ENCODE measurements at places on chromosomes 6 and 20. TPM values are rescaled to one million over a fixed set of nuclear protein-coding genes. Genes with fewer than 3 reads are reported as not detected.

NRN1 gene
- polyA plus RNA-seq, result 22.7 TPM

QKI gene
- polyA plus RNA-seq, result 72.2 TPM

PLTP gene
- 221 TPM for polyA plus RNA-seq

GPR6 gene
- polyA plus RNA-seq, result not detected

ZC2HC1B gene
- polyA plus RNA-seq, result not detected

FAM184A gene
- polyA plus RNA-seq, result 2.3 TPM

VSX1 gene
- 0.05 TPM for polyA plus RNA-seq

PDE10A gene
- polyA plus RNA-seq, result 1.8 TPM

XKR7 gene
- 0.03 TPM for polyA plus RNA-seq

KIF6 gene
- polyA plus RNA-seq, result 0.14 TPM

SLC12A5 gene
- polyA plus RNA-seq, result 1.5 TPM

C20orf202 gene
- 0.09 TPM for polyA plus RNA-seq

PNLDC1 gene
- 0.15 TPM for polyA plus RNA-seq

GRCh38 chr6:148502773-148503135 is 160.1 kb downstream of the SASH1 start:
- no peak for DNase-seq

GRCh38 chr6:40477246-40478126 is 109.7 kb downstream of the LRFN2 start:
- DNase-seq, result no peak

- DNase-seq, result no peak
These were observed 5.4 kb downstream of the FBXL4 start for GRCh38 chr6:98942263-98942803.

DNA sequence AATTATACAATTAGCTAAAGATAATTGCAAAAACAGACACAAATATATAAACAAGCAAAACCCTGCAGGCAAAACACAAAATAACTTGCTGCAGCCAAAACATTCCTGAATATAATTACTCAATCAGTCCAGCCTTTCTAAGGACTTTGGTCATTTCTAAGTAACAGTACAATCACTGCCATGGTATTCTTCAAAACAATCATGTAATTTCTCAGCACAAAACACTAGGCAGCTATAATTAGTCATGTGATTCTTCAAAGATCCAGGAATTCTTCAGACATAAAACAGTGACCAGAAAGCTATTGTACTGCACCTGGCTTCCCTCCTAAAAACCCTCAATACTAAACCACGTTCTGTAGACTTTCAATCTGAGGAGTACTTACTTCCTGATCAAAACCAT is 881.1 kb downstream of the EPHA7 start:
- no peak for DNase-seq

- no peak for DNase-seq
These were observed 155.9 kb downstream of the SLC24A3 start for GRCh38 chr20:19368351-19368750.

- DNase-seq, result no peak
These were observed 199.6 kb downstream of the ISM1 start for GRCh38 chr20:13420625-13421024.

- no peak for DNase-seq
These were observed 148.5 kb upstream of the PDE7B start for GRCh38 chr6:135703007-135703406.

- no peak for DNase-seq
These were observed 77.5 kb upstream of the CD83 start for GRCh38 chr6:14040042-14040441.

DNA sequence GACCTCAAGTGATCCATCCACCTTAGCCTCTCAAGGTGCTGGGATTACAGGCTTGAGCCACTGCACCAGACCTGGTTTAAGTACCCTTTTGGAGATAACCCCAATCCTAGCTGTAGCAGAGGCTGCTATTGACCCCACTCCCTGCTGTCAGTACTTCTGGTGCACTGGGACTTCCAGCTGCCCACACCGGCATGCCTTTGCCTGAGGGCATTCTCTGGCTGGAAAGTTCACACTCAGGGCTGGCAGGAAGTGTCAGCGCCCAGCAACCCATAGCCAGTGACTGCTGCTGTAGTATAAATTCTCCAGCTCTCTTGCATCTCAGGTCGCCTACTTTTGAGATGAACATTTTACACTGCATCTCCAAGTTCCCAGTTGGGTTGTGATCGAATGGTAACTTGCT is 75.3 kb downstream of the UTRN start:
- DNase-seq, result no peak

DNA sequence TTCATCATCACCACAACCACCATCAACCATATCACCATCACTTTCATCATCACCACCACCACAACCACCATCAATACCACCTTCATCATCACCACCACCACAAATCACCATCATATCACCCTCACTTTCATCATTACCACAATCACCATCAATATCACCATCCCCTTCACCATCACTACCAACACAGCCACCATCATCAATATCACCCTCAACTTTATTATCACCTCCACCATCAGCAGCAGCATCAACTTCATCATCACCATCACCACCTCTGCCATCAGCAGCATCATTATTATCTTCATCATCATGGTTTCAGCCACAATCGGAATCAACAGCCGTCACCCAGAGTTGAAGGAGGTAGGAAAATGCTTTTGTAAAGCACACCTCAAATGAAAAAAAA is 225.7 kb upstream of the SULF2 start:
- no peak for DNase-seq

GRCh38 chr6:148831064-148831463 is 84.2 kb downstream of the UST start:
- DNase-seq, result no peak

DNA sequence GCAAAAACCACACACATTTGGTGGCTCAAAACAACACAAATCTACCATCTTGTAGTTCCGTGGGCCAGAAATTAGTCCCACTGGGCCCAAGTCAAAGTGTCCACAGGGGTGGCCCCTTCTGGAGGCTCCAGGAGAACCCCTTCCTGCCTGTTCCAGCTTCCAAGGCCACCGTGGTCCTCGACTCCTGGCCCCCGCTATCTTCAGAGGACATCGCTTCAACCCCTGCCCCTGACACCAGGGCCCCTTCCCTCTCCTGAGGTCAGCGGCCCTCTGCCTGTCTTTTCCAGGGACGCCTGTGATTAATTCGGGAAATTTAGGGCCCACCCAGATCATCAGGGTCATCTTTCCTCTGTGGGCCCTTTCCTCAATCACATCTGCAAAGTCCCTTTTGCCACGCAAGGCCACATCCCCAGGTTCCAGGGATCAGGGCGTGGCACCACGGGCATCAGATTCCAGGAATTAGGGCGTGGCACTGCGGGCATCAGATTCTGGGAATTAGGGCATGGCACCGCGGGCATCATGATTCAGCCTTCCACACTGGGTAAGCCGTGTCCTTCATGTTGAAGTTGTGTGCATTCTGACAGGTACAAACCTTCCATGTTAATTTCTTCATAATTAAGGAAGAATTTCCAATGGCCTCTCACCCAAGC is 59.9 kb upstream of the SMOC2 start:
- no peak for DNase-seq

- no peak for DNase-seq
These were observed 12.8 kb downstream of the TRAF3IP2 start for GRCh38 chr6:111592726-111593511.

DNA sequence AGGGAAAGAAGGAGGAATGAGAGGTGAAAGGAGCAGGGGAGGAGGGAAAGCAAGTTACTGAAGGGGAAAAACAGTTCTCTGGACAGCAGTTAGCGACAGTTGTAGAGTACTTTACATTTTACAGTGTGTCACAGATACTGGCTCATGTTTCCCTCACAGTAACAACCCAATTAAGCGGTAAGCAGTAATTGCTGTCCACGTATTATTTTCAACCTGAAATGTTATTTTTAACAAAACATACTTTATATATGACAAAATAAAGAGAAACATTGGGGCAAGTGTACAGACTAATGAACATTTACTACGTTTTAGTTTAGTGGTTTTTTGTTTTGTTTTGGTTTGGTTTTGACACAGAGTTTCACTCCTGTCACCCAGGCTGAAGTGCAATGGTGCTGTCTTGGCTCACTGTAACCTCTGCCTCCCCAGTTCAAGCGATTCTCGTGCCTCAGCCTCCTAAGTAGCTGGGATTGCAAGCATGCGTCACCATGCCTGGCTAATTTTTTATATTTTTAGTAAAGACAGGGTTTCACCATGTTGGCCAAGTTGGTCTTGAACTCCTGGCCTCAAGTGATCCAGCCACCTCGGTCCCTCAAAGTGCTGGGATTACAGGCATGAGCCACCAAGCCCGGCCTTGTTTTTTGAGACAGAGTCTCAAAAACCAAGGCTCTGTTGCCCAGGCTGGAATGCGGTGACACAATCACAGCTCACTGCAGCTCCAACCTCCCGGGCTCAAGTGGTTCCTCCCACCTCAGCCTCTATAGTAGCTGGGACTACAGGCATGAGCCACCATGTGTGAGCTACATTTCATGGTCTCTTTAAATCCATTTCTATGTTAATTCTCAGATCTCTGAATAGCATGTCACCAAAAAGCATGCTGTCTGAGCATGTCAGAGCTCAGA is 22.6 kb upstream of the BTN3A2 start:
- DNase-seq, result no peak

DNA sequence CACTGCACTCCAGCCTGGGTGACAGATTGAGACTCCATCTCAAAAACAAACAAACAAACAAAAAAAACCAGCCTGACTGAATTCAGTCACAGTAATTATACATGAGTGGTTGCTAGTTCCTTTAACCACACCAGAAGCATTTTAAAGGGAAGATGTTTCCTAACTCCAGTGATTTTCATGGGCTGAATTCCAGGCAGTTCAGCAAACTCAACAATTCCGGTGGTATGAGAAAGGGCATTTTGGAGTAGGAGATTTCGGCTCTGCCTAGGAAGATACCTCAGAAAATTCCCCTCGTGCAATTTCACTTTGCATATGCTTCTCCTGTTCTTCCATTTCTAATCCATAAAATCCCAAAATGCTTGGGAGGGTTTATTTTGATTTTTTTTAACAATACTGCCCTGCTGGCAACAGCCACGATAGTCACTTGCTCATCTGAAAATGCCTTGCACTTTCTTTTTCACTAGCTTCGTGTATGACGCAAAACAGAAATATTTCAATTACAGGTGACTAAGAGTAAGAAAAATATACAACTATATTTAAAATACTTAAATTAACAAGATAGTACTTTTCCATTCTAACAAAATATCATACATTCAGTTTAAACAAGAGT is 48.3 kb upstream of the IPCEF1 start:
- no peak for DNase-seq

DNA sequence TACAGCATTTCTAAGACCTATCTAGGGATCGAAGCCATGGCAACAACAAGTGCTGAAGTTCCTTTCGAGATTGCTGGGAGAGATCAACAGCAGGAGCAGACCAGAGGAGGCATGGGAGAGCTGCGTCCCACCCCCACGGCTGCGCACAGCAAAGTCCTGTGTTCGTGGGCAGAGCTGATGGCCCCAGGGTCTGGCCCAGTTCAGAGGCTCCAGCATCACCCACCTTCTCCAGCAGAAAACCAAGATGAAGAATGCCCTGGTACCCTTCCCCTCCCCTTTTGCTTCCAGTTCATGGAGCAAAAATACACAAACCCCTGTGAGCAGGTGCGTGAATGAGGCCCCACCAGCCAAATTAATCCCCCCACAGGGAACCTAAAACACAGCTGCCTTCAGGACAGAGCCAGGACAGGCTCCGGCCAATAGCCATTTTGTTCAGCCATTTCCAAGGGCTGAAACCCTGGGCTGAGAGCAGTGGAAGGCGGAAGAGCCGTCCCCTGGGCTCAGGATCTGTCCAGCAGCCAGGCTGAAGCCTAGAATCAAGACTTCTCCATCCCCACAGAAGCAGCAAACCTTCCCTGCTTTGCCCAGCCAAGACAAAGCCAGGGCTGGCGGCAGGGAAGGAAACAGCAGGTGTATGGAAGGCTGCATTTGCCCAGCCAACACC is 102.8 kb downstream of the PREX1 start:
- no peak for DNase-seq

- DNase-seq, result no peak
These were observed 26.0 kb downstream of the TOMM6 start for GRCh38 chr6:41813469-41813868.

Measured in urinary bladder (tissue), 4 donors.